Ovary (tissue), 10 donors: ENCODE measurements at places on chromosomes 5 and 9. TPM values are rescaled to one million over a fixed set of nuclear protein-coding genes. Genes with fewer than 3 reads are reported as not detected.

F2R gene
- total RNA-seq: 4.9 TPM

CAVIN4 gene
- 0.46 TPM for total RNA-seq

ITGA2 gene
- total RNA-seq: 1.1 TPM

KCNIP1 gene
- 0.66 TPM for total RNA-seq

FABP6 gene
- not detected for total RNA-seq

NTRK2 gene
- total RNA-seq: 8.6 TPM
